Amygdala (tissue), 56 donors: ENCODE measurements at places on chromosomes 3 and 15.

DNA sequence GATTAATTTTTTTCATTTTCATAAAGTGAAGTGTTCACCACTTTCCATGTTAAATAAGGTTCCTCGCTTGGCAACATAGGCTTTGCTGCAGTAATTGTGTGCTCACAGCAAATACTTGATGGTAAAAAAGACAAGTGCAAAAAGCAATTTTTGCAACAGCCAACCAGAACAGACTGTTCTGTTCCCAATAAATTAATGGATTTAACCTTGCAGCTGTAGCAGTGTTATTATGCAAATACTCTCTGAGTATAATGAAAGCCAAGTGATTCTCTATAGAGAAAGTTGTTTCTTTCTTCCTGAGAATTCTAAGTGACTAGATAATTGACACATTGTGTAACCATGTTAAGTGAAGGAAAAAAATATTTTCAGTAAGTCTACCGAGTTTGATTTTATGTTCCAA lies 183.7 kb upstream of the NAALADL2 start:
- DNase-seq, result no peak

DNA sequence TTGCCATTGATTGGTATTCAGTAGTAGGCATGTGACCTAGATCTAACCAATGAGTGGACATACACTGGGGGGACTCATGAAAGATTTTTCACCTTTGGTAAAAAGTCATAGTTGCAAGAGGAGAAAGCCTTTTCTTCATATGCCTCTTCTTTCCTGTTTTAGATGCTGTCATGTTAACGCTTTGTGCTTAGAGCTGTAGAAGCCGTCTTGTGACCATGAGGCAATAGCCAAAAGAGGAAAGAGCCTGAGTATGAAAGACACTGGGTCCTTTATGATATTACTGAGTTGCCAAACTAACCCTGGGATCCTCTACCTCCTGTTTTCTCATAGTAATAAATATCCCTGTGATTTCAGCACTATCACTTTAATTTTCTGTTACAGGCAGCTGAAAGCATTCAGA lies 396.0 kb downstream of the FHIT start:
- no peak for DNase-seq

DNA sequence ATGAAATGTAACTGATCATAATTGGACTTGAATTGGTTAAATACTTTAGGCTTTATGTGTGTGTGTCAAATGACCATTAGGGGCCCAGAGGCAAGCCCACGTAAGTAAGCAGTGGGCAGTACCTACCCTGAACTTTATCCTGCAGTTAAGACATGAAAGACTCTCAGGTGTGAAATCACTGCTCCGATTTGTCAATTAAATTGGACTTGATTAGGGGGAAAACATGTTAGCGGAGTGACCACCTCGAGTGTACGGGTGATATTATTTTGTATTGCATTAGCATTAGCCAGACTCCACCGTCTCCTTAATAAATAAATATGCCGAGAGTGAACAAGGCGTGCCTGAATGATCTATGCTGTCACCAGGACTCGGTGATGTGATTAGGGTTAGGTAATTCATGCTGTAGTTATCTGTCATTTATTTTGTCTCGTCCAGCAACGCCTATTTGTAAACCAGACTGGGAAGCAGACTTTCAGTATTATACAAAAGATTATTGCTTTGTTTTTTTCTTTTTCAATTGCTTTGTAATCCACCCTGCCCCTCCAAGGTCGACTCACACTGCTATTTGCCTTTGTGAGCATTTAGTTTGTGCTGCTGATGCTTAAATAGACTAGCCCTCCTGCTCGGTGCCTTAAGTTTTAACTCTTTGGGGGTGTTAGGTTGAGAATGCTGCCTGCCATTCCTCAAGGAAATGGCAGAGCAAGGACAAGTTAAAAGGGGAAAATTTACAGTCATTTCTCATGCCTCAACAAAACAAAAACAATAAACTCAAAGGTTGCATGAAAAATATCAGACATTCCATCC lies 1.8 kb downstream of the RBMS3 start:
- no peak for DNase-seq

GRCh38 chr3:113773381-113773780 lies 26.5 kb downstream of the ATP6V1A start:
- DNase-seq, result no peak

- DNase-seq, result no peak
Measured at GRCh38 chr3:18079739-18080138, 337.3 kb upstream of the TBC1D5 start.
